ENCODE measurements at places on chromosomes 3 and 15.

DNA sequence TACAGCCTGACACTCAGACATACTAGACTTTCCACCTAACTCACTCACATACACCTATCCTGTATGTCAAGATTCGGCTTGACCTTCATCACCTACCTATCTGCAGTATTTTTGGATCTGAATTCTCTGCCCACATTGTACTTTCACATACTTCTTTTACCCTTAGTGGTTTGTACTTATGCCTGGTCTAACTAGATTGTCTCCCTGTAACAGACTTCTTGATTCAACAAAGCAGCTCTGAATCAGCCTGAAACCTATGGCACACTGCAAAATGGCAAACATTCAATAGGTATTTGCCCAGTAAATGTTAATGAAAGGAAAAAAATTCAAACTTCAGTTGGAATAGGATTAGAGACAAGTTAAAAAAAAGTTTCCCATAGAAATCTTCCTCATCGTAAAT, 106.5 kb downstream of the UBE3A start:
- DNase-seq: no peak

DNA sequence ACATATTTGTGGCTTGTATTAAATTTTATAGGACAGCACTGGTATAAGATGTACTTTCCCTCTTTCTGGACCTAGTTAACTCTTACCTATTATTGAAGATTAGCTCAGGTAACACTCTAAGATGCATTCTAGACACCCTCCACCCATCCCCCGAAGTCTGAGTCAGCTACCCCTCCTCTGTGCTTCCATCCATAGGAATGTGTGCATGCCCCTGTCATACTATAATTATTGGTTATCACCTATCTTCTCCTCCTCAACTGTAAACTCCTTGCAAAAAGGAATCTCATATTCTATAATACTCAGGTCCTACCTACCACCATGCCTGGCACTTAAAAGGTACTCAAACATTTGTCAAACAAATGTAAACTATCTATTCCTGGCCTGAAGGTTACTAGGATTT, 3.0 kb downstream of the PEAK1 start:
- DNase-seq: no peak

- no peak for DNase-seq
These were observed 134.7 kb upstream of the CCDC54 start for GRCh38 chr3:107242579-107242978.

- no peak for DNase-seq
These were observed 50.9 kb downstream of the C3orf20 start for GRCh38 chr3:14725564-14726440.

DNA sequence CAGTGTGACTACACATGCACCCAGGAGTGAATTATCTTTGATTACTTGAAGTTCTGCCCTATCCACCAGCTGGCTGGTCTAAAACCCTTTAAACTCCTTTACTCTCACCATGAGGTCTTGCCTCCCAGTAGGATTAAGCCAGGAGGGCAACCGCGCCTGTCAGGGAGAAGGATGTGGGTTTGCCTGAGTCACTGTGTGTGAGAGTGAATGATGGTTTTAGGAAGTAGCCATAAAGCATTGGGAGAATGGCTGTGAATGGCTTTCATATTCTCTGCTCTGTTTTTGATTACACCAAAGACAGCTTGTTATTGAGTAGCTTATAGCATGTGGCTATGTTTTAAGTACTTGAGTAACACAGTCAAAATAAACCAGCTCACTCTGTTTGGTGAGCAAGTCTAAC, 637.7 kb upstream of the TBL1XR1 start:
- DNase-seq: no peak

DNA sequence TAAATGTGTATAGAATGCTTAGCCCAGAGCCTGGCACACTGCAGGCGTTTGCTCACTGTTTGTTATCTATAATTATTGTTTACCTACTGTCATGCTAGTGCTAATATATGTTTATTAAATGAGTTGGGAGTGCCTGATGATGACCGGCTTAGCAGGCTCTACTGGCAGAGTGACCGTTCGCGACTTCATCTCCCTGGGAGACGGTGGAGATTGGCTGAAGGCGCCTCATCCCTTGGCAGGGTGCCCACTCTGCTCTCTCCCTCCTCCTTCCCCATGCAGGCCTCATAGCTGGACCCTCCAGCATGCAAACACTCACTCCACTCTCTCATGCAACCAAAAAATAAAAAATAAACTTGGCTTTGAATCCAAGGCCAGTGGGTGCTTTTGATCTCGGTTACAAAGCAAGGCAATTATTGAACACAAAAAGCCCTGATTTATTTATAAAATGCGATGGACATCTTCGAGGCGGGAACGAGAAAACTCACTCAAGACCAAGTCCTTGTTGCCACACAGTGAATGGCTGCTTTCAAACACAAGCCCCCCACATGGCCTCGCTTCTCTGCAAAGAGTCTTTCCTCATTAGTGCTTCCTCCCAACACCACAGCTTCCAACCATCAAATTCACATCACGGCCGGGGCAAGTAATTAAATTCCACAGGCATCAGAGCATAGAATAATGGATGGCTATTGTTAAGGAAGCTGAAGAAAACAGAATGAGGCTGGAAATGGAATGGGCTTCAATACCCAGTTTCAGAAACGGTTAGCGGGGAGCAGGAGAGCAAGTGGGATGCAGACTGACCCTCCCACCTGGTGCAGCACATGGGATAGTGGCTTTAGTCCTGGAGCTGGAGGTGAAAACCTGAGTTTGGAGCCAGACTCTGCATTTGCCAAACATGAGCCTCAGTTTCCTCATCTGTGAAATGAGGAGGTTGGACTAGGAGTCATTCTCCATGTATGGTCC, 135.7 kb upstream of the RAD18 start:
- no peak for DNase-seq

- no peak for DNase-seq
These were observed 18.1 kb downstream of the METTL6 start for GRCh38 chr3:15409239-15409638.
